ENCODE measurements at places on chromosomes 2 and 18.

DNA sequence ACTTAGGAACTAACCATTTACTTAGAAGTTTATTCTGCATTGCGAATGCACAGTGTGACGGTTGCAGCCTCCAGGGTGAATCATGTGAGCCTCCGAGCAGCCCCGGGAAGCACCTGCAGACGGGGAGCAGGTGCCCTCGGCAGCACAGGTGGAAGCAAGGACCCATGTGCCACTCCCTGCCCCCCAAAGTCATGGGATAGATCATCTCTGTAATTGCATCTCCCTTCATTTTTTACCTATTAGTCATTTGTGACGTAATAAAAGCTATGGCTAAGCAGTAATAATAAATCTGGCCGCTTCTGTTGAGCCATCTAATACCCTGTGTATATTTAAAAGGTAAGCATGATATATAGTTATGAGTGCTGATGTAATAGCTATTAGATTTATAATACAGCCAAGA lies 97.2 kb downstream of the PTGR3 start:
- no peak for DNase-seq

- no peak for DNase-seq
These were observed 16.4 kb downstream of the CEP76 start for GRCh38 chr18:12686100-12686499.

DNA sequence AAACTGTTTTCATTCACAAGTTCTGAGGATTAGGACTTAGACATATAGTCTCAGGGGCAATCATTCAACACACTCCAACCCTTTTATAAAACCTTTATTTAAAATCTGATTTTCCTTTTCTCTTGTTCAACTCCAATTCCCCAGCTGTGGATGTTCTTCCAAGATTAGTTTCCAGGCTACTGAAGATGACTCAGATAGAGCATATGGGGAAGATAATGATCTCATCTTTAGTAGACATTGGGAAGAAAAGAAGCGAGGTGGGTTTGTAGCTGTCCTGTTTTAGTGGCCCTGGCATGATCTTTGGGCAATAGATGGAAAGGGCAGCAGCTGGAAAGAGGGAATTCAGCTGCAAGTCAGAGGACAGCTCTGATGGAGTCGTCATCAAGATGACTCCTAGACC lies 247.7 kb upstream of the CCDC68 start:
- DNase-seq = no peak

DNA sequence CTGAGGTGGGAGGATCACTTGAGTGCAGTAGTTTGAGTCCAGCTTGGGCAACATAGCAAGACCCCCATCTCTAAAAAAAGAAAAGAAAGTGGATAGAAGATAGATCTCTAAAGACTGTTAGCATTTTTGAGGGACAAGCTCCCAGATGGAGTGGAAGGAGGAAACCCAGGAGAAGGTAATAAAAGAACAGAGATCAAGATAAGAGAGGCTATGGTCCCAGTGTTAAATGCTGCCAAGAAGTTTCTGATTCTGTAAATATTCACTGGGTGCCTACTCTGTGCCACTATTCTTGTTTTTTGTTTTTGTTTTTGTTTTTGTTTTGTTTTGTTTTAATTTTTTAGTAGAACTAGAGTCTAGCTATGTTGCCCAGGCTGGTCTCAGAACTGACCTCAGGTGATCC lies 26.2 kb downstream of the FZD5 start:
- no peak for DNase-seq

DNA sequence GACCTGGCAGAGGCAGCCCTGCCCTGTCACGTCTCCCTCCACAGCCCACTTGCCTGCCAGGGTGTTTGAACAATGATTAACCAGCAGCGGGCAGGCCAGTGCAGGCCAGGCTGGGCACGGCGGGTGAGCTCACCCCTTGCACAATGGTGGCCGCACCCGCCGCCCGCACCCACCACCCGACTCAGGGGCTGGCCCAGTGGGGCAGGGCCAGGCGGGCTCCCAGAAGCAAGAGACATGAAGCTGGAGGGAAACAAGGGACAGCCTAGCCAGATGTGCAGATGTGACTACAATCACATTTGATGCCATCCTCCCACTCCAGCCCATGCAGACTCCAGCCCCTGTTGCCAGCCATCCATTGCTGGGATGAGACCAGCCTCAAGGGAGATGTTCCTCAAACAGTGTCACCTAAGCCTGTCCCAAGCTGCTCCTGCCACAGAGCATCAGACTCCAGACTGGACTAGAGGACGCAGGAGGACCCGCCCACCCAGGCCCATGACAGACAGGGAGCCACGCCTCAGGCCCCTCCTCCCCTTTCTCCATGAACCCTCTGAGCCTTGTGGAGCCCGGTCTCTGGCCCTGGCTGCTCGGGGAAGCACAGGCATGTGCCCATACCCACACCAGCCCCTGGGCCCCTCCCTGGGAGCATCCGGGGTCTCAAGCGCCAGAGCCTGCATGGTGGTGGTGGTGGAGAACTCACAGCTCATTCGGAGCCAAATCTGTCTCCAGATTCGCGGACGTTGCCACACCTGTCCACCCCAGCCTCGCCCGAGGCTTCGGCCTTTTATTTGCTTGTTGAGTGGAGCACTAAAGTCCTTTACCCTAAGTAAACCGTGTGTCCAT lies 45.0 kb downstream of the SDC1 start:
- DNase-seq = no peak

- no peak for DNase-seq
These were observed 12.9 kb downstream of the RETSAT start for GRCh38 chr2:85341269-85342029.

DNA sequence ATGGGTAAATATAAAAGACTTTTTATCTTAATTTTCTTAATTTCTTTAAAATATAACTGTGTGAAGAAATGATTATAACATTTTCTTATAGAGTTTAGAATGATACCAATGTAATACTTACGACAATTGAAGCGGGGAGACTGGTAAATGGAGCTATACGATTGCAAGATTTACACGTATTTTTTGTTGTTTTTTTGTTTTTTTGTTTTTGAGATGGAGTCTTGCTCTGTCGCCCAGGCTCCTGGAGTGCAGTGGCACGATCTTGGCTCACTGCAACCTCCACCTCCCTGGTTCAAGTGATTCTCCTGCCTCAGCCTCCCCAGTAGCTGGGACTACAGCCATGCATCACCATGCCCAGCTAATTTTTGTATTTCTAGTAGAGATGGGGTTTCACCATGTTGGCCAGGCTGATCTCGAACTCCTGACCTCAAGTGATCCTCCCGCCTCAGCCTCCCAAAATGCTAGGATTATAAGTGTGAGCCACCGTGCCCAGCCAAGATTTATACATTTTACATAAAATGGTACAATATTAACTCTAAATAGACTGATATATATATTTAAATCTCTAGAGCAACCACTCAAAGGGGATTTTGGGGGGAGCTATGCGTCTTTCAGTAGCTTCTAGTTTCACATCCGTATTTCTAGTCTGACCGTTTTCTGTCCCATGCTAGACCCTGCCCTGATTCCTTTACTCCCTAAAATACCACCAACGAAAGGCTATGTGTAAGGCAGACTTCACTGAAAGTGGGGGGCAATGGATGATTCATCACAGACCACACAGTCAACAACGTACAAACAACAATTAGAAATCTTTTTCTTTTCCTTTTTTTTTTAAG lies 28.2 kb upstream of the ATG16L1 start:
- DNase-seq = no peak

- no peak for DNase-seq
These were observed 80.5 kb downstream of the NRXN1 start for GRCh38 chr2:50951437-50951836.

GRCh38 chr18:55990186-55990585 lies 402.2 kb upstream of the TCF4 start:
- DNase-seq = no peak

GRCh38 chr2:190804182-190804795 lies 76.3 kb upstream of the GLS start:
- DNase-seq = no peak

DNA sequence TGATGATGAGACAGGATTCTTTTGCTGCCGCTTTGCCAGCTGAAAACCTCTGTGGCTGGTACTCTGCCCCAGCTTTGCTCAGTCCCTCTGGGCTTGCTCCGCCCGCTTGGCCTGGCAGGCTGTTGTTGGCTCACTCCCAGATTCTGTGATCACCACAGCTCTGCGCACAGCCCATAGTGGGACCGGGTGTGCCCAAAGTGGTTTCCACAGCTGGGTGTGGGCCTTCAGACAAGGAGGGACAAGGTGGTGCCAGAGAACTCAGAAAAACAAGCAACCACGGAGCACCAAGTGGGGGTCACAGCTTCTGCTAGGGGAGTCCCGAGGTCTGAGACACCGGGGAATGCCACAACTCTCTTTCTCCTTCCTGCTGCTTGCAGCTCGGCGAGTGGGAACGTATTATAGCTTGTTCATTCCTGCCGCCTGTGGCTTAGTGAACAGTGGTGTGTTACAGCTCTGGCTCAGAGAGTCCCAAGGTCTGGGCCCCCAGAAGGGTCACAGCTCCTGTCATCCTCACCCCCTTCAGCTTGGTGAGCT lies 9.2 kb upstream of the KYNU start:
- no peak for DNase-seq

DNA sequence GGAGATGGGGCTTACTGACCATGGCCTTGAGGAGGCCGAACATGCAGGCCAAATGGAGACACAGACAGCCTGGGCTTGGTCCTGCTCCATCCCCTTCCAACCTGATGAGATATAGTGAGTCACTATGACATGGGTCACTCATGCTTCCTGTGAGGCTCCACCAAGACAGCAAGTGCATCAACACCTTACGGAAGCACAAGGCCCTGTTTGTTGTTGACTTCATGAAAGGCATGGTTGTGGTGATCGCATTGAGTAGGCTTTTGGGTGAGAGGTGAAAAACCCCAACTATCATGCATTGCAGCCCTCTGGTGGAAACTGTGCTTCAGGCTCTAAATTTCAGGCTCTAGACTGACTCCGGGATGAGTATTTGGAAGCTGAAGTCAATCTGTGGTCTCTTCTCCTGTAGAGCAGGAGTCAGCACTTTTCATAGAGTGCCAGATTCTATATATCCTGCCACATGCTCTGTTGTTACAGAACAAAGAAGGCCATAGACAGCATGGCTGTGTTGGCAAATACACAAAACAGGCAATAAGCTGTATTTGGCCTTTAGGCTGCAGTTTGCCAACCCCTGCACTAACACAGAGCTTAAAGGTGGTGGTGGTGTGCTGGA lies 10.1 kb downstream of the IL37 start:
- no peak for DNase-seq

DNA sequence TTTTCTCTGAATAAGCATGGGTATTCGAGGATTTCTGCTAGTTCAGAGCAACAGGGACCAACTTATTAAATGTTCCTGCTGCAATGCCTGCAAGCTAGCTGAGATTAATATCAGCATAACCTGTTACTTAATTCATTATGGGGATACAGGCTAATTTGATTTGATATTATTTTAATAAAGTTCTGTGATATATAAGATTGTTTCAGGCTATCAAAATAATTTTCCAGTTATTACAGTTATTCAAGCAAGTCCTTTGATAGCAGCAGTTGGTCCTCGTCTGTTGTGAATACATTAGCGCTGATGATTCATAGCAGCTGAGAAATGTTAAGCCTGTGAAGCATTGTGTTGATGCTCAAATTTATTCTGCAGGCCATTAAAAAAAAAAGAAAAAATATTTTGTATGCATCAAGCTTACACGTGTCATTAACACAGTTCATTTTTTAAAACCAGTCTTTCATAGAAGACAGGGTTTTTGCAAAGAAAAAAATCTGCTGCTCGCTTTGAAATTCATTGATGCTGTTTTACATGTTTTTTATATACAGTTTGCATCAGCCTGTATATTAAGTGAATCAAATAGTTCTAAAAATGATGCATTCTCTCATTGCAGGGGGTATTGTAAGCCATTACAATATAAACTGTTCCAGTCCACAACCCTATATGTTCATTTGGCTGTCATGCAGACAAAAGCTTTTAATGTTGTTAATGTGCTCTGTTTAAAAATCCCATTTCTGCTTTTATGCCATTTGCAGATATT lies 482.5 kb downstream of the BCL11A start:
- DNase-seq = no peak

- no peak for DNase-seq
These were observed 95.3 kb upstream of the FANCL start for GRCh38 chr2:58336416-58336815.

DNA sequence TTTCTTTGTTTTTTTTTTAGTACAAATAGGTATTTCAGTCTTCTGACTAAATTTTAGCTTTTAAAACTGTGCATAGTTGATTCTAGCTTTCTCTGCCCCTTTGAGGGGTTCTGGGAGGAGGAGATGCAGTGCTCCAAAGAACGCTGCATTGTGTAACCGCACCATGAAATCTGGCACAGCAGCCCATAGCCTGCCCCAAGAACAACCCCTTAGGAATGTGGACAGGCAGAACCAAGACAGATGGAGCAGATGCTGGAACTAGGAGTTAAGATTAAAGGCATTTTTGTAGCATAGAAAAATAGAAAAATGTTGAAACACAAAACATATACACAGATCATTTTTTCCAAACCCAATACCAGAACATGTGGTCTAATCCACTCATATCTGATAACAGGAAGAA lies 187.5 kb downstream of the SCG2 start:
- DNase-seq = no peak

DNA sequence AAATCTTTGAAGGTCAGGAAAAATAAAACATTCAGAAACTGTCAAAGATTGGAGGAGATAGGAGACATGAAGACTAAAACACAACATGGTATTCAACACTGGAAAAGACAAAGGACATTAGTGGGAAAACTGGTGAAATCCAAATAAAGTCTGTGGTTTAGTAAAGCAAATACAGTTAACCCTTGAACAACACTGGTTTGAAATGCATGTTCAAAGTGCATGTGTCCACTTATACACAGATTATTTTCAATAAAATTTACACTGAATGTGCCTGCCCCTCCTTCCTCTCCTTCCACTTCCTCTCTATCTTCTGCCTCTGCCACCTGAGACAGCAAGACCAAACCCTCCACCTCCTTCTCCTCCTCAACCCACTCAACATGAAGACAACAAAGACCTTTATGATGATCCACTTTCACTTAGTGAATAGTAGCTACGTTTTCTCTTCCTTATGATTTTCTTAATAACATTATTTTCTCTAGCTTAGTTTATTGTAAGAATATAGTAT lies 14.5 kb downstream of the OLA1 start:
- no peak for DNase-seq

DNA sequence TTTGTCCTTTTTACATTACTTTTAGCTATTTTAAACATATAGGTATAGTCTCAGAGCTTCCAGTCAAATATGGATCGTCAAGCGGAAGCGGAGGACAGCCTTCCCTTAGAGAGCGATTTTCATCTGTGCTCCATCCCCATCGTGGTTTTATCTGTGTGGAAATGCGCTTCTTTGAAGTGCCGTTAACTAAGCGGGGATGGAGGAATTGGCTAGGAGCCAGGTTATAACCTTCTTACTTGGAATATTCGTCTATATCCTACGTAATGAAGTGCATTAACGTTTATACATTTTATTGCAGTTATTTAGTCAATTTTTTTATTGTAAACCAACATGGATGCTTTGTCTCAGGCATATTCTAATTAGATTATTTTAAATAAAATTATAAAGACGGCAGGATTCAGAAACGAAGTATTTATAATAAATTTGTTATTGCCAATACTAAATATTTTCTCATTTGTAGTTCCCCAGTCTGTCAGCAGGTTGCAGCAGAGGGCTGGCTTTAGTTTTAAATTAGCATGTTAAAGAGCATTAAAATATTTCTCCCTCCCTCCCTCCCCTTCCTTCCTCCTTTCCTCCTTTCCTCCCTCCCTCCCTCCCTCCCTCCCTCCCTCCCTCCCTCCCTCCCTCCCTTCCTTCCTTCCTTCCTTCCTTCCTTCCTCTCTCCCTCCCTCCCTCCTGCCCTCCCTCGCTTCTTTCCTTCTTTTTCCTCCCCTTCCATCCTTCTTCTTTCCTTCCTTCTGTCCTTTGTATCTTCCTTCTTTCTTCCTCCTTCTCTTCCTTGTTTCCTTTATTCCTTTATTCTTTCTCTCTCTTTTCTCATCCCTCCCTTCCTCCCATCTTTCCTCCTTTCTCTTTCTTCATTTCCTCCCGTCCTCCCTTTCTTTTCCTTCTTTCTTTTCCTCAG lies 80.6 kb upstream of the DOCK10 start:
- DNase-seq = peak; percentile 54
